Posterior cingulate gyrus (tissue), 11 donors: ENCODE measurements at places on chromosomes 1 and 21.

- DNase-seq = no peak
These were observed 263.2 kb downstream of the TM2D1 start for GRCh38 chr1:61461406-61462384.

DNA sequence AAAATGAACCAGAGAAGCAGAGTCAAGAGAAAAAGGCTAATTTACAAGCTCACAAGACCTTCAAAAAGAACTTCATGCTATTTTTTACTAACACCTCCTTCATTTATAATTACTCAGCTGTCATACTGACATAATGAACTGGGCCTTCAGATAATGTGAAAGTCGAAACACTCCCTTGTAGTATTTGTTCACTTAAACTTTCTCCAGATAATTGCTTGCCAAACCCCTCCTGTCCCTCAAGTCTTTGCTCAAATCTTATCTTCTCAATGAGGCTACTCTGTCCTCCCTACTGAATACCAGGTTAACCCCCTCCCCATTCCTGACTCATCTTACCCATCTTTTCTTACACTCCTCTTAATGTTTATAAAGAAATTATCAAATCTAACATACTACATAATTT, 11.1 kb upstream of the MAP3K21 start:
- DNase-seq = no peak

DNA sequence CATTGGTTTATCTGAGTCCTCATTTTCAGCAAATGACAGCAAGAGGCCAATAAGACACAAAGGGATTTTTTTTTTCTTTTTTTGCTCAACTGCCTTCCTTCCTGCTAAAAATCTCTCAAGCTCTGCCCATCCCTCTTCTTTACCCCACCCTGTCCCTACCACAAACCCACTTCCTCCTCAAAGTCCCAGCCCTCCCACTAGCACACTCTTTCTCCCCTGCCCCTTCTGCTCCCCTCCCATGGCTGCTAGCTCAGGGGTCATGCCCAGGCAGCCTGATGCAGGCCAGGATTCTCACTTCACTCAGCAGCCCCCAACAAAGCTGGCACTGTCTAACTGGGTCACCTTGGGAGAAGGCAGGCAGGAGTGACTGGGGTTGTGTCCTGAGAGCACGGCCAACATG, 28.8 kb upstream of the PPP2R5A start:
- DNase-seq = no peak

DNA sequence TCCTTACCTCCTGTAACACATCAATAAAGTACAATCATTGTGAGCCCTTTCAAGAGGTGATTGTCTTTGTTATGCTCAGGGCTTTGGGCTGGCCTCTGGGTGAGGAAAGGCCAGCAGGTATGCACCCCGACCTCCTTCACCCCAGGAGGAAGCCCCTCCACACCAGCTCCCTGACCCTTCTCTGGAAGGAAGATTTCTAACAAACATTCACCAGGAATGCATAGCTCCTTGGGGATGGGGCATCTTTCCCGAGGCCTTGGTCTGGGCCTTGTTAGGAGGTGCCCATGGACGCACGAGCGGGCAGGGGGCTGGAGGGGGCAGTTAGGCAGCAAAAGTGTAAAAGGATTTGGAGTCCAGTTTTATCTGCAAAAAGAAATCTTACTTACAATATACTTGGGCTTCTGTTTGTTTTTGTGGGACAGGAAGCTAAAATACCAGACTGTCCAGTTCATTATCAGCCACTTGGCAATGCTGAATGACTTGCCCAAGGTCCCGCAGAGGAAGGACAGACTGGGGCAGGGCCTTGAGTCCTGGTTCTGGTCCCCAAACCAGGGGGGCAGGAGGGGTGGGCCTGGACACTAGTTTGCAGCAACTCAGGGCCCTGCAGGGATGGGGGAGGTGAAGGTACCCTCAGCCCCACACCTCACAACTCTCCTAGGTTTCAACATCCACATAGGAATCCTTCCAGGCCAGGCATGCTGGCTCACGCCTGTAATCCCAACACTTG, 10.1 kb downstream of the ZC3H12A start:
- no peak for DNase-seq

DNA sequence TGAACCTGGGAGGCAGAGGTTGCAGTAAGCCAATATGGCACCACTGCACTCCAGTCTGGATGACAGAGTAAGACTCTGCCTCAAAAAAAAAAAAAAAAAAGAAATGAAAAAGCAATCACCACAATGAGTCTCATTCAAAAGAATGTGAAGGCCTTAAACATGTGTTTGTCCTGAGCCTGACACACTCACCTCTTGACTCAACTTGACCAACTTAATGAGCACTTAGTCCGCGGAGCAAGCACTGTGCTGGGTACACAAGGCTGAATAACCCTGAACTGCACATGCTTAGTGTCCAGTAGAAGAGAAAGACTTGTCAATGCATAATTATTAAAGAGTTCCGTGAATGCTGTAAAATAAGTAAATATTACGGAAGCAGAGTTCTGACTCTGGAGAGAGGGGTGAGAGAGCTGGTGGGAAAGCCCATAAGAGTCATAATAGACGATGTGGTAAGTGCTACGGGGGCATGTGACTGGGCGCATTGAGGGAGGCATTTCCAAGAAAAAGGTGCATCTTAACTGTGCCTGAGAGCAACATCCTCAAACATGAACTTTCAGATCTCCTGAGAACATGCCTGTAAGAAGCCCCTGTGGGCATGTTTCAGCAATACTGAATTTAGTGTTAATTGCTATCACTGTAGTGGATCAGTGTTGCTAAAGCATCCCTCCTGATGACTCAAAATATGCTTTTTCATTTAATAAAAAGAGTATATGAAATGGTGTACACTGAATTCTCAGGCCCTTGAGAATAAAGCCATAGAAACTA, 27.2 kb downstream of the MCOLN2 start:
- DNase-seq = no peak

- no peak for DNase-seq
These were observed 255.9 kb upstream of the SNX7 start for GRCh38 chr1:98405581-98406074.

- DNase-seq = peak; percentile 38
These were observed 120.6 kb downstream of the SPSB1 start for GRCh38 chr1:9413071-9413876.

- no peak for DNase-seq
These were observed 2.0 kb downstream of the RCC1 start for GRCh38 chr1:28507646-28508434.

DNA sequence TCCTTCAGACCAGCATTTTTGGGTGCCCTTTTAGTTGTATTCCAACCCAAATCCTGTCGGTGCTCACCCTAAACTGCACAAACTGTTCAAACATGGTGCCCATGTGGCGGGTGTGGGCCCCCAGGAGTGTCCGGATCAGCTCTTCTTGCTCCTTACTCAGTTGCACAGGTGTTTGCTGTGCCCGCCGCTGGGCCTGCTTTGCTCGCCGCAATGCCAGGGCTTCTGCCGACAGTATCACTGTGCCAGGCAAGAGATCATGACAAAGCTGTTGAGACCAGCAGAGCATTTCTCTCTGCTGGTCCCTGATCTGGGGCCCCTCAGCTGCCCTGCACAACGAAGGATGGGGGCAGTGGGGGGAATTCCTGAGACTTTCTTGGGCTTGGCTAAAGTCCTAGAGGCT, 4.9 kb downstream of the NR1I3 start:
- no peak for DNase-seq

DNA sequence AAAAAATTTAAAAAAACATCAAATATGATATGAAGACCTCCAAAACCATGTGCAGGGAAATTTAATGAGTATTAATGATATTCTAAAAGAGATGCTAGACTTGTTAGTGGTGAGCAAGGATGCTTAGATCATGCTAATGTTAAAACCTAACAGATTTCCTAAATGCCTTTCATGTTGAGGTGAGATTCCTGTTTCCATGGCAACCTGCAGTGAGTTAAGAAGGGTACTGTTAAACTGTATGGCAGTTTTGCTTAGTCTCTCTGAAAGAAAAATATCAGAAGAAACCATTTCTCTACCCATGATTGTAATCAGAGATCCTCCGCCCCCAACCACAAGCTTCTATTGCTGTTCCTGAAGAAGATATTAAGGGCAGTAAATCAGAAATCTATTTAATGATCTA, 321.6 kb upstream of the LRRC7 start:
- no peak for DNase-seq

DNA sequence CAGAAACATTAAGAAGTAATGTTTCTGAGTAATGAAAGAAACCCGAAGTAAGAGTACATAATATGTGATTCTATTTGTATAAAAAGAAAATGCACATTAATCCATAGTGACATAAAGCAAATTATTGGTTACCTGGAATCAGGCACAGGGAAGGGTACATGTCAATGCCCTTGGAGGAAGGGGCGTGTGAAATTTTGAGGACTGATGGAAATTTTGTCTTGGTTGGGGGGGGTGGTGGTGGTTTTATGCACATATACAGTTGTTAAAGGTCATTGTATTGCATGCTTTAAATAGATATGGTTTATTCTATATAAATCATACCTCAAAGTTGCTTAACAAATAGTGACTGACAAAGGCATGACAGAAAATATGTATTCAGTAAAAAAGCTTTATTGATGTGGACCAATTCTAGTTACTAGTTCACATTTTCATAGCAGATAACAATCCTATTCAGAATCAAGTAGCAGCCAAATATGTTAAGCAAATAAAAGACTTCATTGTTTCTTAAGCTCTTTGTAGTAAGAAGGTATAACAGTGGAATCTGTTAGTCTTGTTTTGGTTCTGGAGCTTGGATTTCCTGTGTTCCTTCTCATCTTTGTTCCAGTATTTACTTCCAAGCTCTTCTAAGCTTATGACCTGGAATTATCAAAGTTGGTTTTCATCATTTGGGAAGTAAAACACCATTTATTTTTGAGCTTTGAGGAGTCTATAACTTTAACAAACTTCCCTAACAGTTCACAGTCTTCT, 15.1 kb downstream of the BACH1 start:
- DNase-seq = no peak

GRCh38 chr21:43669828-43670605, 10.7 kb downstream of the RRP1B start:
- DNase-seq = no peak

DNA sequence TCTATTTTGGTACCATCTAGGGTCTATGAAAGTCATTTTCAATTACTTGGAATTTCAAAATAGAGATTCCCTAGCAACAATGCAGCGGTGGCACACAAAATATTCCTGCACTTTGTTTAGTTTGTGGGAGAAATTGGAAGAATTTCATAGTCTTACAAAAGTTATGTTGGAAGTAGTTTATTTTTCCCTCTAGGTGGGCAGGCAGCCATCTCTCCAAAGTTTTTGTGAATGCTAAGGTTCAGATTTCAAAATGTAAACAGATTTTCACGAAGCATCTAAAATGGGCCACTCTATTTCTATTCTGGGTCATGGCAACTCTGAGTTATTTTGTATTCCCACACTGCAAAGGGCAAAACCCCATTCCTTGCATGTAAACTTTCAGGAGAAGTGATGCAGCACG, 8.0 kb downstream of the SMCP start:
- no peak for DNase-seq

DNA sequence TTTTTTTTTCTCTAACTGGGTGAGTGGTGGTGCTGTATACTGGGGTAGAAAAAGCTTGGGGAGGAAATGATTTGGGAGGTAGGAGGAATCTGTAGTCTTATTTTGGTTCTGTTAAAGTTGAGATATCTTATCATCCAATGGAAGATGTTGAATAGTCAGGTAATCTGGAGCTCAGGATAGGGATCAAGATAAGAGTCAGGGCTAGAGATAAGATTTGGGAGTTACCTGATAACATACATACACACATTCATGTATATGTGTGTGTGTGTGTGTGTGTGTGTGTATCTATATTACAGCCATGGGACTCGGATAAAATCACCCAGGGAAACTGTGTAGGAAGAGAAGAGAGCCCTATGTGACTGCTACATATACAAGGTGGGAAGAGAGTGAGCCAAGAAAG, 8.1 kb downstream of the PCAT6 start:
- DNase-seq = no peak

- no peak for DNase-seq
These were observed 110.8 kb downstream of the RABGAP1L start for GRCh38 chr1:174269989-174270651.

GRCh38 chr1:36453051-36453450, 2.8 kb upstream of the OSCP1 start:
- no peak for DNase-seq

- DNase-seq = no peak
These were observed 152.2 kb upstream of the RUNX1 start for GRCh38 chr21:35201288-35201687.

- no peak for DNase-seq
These were observed 2.2 kb upstream of the TRIT1 start for GRCh38 chr1:39885516-39885915.

DNA sequence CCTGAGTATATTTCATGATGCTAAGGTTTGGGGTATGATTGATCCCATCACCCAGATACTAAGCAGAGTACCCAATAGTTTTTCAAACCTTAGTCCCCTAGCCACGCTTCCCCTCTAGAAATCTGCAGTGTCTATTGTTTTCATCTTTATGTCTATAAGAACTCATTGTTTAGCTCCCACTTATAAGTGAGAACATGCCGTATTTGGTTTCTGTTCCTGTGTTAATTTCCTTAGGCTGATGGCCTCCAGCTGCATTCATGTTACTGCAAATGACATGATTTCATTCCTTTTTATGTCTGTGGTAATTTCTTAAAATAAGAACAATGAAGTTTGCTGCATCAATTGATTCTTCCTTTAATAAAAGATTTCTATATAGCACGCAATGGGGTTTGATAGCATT, 301.3 kb downstream of the PLPP3 start:
- DNase-seq = no peak

DNA sequence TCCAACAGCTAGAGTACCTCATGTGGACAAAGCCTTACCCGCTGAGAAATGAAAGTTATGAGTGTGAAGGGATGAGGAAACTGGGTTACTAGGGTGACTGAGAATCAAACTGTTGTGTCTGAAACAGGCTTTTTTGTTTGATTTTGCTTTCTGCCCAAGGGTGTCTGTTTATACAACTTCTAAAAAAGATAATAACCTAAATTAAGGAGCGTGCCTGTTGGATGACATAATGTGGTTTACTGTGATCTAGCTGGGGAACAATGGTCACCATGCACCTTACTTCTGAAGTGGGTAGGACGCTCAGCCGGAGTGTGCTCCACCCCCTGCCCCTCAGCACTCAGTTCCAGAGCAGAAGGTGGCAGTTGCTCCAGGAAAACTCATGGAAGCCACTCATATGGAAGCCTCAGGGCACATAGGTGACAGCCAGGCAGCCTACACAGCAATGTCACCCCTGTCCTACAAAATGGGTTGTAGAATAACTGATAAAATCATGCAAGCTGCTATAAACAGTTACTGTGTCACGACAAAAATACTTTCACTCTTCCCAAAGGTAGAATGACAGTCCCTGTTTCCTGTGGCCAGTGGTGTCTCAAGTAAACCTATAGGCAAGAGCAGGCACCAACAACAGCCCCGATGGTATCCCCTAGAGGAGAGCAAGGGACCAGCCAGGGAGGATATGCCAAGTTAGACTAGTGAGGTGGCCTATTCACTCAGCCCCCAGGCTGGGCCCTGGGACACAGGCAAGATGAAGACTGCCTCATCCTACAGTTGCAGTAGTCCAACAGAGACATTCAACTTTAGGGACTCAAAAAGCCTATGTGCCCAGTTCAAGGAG, 29.3 kb downstream of the SIPA1L2 start:
- no peak for DNase-seq

DNA sequence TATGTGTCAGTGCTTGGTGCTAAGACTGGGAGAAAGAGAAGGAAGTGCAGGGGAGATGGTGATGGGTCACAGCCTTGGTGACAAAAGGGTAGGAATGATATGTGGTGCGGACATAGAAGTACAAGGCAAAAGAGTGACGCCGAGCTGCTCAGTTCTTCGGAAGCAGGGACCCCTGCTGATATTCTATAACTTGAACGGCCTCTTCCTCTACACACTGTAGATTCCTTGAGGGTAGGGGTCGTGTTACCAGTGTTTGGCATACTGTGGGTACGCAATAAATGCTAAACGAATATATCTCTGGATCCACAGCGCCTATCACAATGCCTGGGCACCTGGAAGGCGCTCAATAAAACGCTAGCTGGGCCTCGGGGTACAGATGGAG, 488 bp downstream of the DBT start:
- no peak for DNase-seq
